Activated B cell treated with CpG ODN at 0.5 μM for 24 hours (primary cell): ENCODE measurements at places on chromosomes 5 and 9. TPM values are rescaled to one million over a fixed set of nuclear protein-coding genes. Genes with fewer than 3 reads are reported as not detected.

GRCh38 chr9:78865737-78866136 lies 568.8 kb downstream of the PSAT1 start:
- DNase-seq = no peak

DNA sequence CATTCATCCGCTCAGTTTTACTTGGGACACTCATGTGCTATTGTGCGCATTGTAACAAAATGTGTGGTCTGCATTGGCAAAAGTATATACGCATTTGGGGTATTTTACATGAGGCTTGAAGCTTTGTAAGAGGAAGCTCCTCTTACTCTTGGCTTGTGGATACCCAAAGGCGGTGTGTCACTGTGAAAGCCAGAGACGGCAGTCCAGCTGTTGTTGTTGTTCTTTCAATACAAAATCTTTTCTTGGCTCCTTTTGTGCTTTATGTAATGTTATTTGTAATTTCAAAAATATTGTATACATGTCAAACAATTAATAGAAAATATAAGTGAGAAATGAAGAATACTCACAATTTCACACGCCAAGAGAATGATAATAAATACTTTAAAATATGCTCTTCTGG lies 128.3 kb upstream of the MOCS2 start:
- no peak for DNase-seq

Gene CCIN
- total RNA-seq = not detected in 2 replicates

Gene ARHGEF39
- 0.59 and 0.89 TPM in 2 replicates for total RNA-seq

Gene SLC6A18
- not detected in 2 replicates for total RNA-seq

Gene AMBP
- not detected in 2 replicates for total RNA-seq

Gene DNAJC25
- total RNA-seq = 3.5 and 4.3 TPM in 2 replicates

GRCh38 chr5:37738057-37738691 lies 101.7 kb downstream of the GDNF start:
- no peak for DNase-seq

GRCh38 chr5:33162057-33162456 lies 278.7 kb upstream of the TARS1 start:
- no peak for DNase-seq
